ENCODE measurements at places on chromosomes 4 and X. TPM values are rescaled to one million over a fixed set of nuclear protein-coding genes. Genes with fewer than 3 reads are reported as not detected.
A peak's percentile ranks its signal among the peaks of the same experiment; 100 is the strongest.

DNA sequence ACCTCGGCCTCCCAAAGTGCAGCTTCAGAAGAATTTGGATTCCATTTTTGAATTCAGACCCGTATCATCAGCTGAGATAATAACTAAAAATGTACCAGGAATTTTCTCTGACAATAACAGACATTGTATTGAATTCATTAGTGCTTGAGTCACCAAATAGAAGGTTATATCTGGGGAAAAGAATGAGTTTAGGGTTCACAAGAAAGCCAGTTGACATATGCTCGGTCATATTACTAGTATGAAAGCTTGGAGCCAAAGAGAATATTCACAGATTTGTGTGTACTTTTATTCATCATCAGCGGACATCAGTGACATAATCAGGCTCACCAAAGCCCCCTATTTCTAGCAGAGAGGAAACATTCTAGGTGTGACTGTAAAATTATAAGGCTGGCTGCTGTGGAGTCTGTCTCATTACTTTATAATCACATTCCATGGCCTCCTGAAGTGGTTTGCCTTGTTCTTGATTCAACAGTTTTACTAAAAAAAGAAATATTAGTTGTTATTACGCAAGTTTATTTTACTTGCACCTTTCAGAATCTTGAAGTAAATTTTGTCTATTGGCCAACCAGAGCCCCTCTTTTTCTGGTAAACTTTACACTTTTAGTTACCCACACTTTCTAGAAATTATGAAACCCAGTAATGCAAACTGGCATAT, 14.6 kb upstream of the DCTD start:
- DNase-seq: no peak

DNA sequence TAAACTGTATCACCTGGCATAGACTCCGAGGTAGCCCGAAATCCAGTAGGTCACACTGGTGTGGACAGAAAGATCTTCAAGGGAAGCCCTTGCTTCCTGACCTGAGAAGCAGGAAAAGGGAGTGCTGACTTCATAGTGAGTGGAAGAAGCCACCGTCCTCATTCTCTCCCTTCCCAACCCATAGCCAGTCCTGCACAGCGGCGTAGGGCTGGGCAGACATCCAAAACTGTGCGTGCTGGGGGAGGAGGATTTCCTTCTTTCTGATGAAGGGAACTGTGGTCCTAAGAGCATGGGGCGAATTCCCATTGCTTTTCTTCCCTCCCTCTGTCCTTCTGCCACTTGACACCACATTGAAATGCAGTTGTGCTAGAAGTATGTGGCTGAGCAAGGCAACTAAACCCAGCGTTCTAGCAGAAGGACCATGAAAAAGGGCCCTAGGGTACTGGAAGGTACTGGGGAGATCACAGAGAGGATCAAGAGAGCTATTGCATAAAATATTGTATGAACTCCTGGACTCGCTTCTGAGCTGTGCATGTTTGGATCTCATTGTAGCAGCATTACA, 66.9 kb downstream of the STOX2 start:
- no peak for DNase-seq

- DNase-seq: no peak
These were observed 182.2 kb upstream of the GNPDA2 start for GRCh38 chr4:44908565-44908964.

The PABPC4L gene
- 1.1 TPM for total RNA-seq

- peak; percentile 30 for DNase-seq
These were observed 8.9 kb upstream of the HTRA3 start for GRCh38 chr4:8260656-8261111.

The NAP1L3 gene
- 5.2 TPM for total RNA-seq

DNA sequence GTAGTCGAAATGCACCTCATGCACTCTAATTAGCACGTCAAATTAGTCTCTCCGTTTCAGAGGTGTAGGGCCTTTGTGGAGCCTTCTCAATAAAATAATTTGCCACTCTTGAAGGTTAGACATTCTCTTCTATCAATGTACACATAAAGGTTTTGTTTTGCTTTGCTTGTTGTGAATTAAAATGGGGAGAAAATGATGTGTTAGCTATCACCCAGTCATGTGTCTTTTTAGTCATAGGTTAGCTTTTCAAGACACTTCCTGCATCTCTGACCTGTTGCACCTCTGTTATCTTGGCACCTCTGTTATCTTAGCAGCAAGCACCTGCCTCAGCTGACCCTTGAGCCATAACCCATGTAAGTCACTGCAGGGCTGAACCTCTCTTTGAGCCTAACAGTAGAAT, 936 bp downstream of the TMEM144 start:
- DNase-seq: peak; percentile 16

The TMPRSS11A gene
- total RNA-seq: not detected

The LUZP4 gene
- total RNA-seq: not detected

DNA sequence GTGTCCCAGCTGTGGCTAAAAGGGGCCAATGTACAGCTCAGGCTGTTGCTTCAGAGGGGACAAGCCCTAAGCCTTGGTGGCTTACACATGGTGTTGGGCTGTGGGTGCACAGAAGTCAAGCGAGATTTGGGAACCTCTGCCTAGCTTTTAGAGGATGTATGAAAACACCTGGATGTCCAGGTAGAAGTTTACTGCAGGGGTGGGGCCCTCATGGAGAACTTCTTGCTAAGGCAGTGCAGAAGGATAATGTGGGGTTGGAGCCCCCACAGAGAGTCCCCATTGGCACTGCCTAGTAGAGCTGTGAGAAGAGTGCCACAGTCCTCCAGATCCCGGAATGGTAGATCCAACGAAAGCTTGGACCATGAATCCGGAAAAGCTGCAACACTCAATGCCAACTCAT, 40.5 kb downstream of the UBA6 start:
- DNase-seq: no peak

The TMSB15A gene
- total RNA-seq: not detected

DNA sequence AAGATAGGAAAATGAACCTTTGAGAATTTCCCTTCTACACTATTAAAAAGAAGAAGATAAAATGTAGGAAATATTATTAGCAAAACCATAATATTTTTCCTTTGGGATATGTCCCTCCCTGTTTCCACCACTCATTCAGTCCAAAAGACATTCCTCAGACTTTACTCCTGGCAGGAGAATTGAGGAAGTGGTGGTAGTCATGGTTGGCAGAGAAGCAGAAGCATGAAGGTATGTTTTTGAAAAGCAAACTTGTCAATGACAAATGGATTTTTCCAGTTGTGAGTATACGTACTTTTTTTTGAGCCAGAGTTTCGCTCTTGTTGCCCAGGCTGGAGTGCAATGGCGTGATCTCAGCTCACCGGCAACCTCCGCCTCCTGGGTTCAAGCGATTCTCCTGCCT, 13.7 kb downstream of the STAG2 start:
- DNase-seq: no peak

DNA sequence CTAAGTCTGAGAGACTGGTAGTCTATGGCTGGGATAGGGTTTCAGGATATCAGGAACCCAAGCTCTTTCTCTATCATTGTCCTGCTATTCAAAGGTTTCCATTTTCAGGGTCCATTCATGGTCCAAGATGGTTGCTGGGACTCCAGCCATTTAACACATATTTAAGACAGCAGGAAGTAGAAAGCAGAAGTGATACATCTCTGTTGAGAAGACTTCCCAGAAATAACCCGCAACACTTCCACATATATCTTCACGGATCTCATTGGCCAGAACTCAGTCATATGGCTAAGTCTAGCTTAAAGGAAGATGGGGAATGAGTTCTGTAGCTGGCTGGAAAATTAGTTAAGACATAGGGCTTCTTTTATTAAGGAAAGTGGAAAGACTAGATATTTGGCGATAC, 23.8 kb downstream of the CTSO start:
- DNase-seq: no peak

GRCh38 chrX:46209768-46210167, 335.5 kb downstream of the ZNF674 start:
- no peak for DNase-seq

The GPR34 gene
- 20.9 TPM for total RNA-seq

The VSIG4 gene
- total RNA-seq: 61.5 TPM

DNA sequence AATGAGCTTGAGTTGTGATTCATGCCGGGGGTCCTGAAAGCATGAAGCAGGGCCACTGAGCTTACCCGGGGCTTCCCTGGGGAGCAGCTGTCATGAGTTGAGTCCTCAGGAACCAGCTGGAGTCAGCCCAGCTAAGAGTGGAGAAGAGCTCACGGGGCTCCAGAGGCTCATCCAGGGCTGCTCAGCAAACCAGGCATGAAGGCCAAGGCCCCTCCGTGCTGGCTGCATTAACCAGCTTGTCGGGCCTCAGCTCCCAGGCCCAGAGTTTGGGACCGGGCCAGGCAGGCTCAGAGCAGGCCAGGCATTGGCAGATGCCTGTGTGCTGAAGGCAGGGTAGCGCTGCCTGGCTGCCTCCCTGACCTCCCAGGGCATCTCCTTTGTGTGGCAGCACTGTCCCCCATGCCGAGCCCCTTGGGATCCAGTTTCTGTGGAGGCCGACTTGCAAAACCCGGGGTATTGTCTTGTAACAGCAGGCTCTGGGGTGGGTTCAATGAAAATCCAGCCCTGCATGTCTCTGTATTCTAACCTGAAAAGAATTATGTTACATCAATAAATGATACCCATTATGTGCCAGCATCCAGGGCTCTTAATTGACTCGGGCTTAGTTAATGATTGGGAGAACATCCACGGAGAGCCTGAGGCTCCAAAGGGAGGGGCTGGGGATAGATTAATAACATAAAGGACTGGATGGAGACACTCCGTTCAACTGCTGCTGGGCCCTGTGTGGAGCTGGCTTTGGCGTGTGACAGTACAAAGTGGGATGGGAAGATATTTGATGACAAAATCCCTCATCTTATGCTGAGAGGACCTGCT, 68.0 kb upstream of the MSX1 start:
- no peak for DNase-seq

- DNase-seq: no peak
These were observed 35.3 kb upstream of the JADE3 start for GRCh38 chrX:46876901-46877300.

The HOPX gene
- total RNA-seq: 27.6 TPM

- DNase-seq: no peak
These were observed 21.0 kb upstream of the ANXA10 start for GRCh38 chr4:168071304-168071703.

The SPANXC gene
- total RNA-seq: not detected

DNA sequence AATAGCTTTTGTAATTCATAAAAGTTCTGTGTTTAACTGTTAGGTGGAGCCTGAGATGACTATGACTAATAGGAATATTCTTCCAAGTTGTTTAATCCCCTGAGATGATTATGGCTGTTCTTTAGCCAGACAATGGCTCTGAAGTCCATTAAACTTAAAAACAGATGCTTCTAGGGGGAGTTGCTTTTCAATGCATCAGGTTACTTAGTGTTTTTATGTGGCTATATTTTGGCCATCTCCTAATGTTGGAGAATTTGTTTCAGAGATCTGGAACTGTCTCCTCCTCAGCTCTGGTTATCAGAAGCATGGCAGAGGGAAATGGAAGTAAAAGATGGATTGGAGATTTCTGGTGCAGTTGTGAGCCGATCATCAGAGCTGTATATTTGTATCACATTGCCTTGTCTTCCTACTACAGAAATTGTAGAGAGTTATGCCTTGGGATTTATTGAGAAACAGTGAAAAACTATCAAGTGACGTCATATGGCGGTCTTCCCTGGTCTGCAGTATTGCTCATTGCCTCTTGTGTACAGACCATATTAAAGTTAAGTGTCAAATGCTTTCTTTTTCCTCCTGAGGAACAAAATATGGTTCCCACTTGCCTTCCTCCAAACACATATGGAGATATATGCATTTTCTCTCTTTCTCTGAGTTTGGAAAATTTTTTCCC, 29.8 kb downstream of the SGMS2 start:
- no peak for DNase-seq

The CDS1 gene
- total RNA-seq: 40.2 TPM

GRCh38 chr4:24771241-24771640, 24.1 kb upstream of the SOD3 start:
- DNase-seq: no peak

GRCh38 chrX:153333821-153334653, at the start of gene ZNF275:
TSS of gene ZNF275 (plus strand) at chrX:153334153. CDS start at chrX:153336680, 2,527 bp downstream.
- DNase-seq: peak; percentile 73

The RHOXF1 gene
- total RNA-seq: 0.29 TPM

The MAGEB2 gene
- total RNA-seq: not detected

DNA sequence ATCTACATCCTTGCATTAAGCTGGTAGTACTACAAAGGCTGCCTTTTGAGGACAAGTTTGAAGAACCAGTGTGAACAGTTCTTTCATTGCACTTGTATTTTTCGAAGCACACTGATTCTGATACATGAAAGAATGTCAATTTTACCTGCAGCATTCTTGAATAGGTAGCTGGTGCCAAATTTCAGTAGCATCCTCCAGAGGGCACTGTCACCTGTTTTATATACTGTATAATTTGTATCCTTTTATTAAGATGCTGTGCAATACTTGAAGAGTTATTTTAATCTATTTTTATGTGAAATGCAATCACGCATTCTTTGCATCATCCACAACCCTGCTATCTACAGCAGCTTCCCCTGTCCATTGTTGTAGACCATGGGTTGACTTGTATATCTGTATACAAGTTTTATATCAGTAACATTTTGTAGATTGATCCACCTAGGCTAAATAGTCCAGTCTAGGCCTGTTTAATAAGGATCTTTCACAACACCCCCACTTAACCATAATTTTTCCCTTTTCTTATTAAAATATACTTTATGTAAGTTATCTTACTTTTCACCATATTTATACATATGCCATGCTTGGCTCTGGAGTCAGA, 325.7 kb downstream of the PCDH7 start:
- DNase-seq: peak; percentile 23

DNA sequence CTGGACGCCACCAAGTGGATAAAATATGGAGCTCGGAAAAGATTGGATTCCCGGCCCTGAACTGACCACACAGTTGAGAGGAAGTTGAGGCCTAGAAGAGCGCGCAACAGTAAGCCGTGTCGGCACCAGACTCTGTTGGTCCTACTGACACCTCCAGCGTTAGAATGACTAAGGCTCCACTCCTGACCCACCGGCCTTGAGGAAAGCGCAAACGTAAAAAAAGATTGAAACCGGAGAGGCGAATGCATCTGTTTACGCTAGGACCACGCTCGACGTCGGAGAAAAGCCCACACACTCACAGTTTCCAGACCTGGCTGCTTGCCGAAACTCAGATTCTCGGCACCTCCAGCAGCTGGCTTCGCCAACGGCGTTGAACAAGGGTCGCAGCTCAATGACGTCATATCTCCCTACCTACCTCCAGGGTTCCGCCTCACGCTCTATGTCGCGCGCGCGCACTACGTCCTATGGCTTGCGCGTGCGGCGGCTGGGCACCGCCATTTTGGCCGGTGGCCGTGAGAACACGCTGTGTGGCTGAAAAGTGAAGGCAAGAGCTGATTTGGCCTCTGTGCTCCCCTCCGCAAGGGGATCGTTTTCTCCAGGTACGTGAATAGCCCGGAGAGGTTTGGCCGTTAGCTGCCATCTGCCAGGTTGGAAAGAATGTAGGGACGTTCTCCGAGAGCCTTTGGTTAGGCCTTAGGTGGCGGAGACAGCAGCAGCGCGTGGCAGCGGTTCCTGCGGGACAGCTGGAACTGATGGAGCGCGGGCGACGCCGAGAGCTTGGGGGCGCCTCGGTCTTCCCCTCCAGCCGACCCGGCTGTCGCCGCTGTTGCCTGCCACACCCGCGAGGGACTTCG, at the start of the genes ABCE1 and ANAPC10:
Gene ABCE1 (plus strand): TSS at position 491 of the 854 bp plus-strand sequence. CDS start 6,102 bp downstream, outside the sequence.
Gene ANAPC10 (minus strand): TSS at position 376 of the 854 bp plus-strand sequence. CDS start 2,097 bp downstream, outside the sequence.
- peak; percentile 97 for DNase-seq

Measured in mucosa of gallbladder (tissue), 1 donor.